ENCODE measurements at places on chromosomes 13 and 19. TPM values are rescaled to one million over a fixed set of nuclear protein-coding genes. Genes with fewer than 3 reads are reported as not detected.

The ZNF439 gene
- 11.2 TPM for total RNA-seq

The SYT3 gene
- total RNA-seq: 12.5 TPM

The IRGC gene
- 0.81 TPM for total RNA-seq

The LCP1 gene
- 0.62 TPM for total RNA-seq

The SIGLECL1 gene
- not detected for total RNA-seq

The CABP5 gene
- total RNA-seq: 0.73 TPM

GRCh38 chr13:28316129-28316528, 177.8 kb downstream of the PAN3 start:
- peak; percentile 18 for ATAC-seq

- no peak for ATAC-seq
These were observed 935 bp downstream of the CRB3 start for GRCh38 chr19:6465006-6465405.

GRCh38 chr19:15673176-15673654, 328 bp downstream of the CYP4F12 start:
- no peak for ATAC-seq

GRCh38 chr13:29594710-29595379, 643 bp downstream of the SLC7A1 start:
- ATAC-seq: peak; percentile 54

DNA sequence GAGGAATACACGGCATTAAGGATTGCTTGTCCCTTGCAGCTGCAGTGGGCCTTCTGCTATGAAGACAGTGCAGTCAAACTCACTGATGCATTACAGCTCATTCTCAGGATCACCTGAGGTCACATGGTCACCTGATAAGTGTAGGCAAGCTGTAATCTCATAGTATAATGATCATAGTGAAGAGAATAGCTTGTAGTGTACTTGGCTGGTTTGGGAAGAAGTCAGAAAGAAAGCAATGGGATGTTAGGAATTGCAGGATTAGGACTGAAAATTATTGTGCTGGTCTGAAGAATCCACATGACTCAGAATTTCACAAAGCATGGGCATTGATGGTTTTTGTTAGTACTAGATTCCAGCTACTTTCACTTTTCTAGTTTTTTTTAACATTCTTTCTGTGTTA, 76.7 kb downstream of the MBNL2 start:
- ATAC-seq: no peak

GRCh38 chr13:59176775-59177174, 987.0 kb downstream of the DIAPH3 start:
- no peak for ATAC-seq

DNA sequence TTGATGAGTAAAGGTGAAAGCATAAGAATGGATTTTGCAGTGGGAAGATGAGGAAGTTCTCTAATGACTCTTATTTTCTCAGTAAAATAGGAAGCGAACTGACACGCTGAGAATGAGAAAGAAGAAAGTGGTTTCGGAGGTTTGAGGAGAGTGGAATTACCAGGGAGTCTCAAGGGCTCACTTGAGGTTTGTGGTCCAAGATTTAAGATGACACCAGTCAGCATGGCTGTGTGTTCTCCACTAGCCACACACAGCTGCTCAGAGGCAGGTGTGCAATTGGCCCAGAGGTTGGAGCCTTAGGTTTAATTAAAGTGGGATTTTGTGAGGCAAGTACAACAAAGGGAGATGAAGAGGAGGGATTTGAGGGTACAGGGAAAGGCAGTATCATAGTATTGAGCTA, 99.6 kb upstream of the NBEA start:
- ATAC-seq: no peak

GRCh38 chr19:18815673-18816072, 16.1 kb upstream of the UPF1 start:
- ATAC-seq: no peak

GRCh38 chr19:10205636-10206035, 10.9 kb upstream of the DNMT1 start:
- ATAC-seq: no peak

- ATAC-seq: no peak
These were observed 167.7 kb downstream of the TSHZ3 start for GRCh38 chr19:31181535-31181934.

- no peak for ATAC-seq
These were observed 2.0 kb downstream of the TDRD3 start for GRCh38 chr13:60398907-60399589.

- no peak for ATAC-seq
These were observed 5.4 kb upstream of the IPO5 start for GRCh38 chr13:97948041-97948440.

DNA sequence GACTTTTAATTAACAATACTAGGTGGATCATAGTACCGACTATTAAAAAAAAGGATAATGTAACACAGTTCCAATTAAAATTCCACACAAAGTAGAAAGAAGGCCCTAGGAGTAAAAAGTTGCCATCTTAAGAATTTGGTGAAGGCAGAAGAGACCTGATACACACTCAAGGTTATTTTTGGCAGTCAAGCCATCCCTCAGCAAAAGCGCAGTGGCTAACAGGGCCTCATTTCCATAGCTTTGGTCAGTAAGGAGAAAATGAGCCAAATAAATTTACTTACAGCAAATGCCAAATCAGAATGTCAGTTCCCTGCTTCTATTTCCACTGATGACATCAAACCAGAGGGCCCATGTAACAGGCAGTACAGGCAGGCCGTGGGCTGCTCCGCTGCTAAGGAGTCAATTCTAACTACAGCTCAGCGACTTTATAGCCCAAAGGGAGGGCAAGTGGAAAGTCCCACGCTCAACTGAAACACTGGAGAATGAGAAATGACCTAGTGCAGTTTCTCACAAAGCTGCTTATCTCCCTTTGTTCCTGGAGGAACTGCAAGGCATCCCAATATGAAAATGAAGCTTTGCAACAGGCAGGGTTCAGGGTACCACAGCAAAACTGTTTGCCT, 6.3 kb downstream of the ARGLU1 start:
- ATAC-seq: peak; percentile 96
